CD8-positive, alpha-beta T cell (primary cell): ENCODE measurements at places on chromosomes 3 and 15.

- no peak for DNase-seq
These were observed 200.0 kb downstream of the CACNA2D3 start for GRCh38 chr3:54322354-54322753.

DNA sequence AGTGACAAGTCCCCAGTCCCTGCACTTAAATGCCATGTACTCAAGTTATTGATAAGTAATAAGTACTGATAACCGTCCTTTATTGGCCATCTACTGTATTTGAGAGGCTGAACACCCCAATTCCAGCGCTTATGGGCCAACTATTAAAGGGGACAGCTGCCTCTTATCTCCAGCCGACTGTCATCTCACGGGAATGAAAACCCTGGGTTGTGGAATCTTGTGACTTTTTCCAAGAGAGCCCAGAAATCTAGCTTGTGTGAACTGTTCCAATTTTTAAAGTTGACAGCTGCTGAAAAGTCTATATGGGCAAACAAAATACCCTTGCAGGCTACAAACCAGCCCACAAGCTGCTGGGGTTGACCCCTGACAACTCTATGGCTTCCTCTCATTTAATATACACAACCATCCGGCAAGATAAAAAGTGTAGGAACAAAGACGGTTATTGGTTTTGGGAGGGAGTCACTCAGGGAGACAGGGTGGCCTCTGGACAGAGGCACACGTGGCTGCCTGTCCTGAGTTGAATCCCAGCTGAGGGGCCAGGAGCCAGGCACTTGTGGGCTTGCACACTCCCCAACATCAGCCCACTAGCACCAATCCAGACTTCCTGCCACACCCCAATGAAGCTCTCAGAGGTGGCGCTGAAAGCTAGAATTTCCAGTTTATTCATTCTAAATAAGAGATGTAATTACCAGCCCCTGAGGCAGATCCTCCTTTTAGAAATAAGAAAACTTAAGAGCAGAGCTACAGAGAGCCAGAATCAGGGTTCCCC, 16.2 kb downstream of the SPSB4 start:
- no peak for DNase-seq

DNA sequence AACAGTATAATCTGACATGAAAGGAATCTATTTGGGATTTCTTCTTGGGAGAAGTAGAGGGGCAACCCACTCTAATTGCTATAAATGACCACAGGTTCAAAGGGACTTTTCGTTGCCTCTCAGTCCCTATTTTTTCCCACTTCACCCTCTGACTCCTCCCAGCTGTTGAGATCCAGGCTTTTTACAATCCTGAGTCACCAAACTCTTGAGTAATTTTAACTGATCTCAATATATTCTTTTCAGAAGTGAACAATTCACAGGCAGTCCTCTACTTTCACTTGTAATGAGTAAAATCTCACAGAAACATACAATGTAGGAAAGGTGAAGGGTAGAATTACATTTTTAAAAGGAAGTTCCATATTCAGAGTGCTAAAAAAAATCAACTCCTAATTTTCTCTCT, 44.6 kb downstream of the EIF4E3 start:
- no peak for DNase-seq

DNA sequence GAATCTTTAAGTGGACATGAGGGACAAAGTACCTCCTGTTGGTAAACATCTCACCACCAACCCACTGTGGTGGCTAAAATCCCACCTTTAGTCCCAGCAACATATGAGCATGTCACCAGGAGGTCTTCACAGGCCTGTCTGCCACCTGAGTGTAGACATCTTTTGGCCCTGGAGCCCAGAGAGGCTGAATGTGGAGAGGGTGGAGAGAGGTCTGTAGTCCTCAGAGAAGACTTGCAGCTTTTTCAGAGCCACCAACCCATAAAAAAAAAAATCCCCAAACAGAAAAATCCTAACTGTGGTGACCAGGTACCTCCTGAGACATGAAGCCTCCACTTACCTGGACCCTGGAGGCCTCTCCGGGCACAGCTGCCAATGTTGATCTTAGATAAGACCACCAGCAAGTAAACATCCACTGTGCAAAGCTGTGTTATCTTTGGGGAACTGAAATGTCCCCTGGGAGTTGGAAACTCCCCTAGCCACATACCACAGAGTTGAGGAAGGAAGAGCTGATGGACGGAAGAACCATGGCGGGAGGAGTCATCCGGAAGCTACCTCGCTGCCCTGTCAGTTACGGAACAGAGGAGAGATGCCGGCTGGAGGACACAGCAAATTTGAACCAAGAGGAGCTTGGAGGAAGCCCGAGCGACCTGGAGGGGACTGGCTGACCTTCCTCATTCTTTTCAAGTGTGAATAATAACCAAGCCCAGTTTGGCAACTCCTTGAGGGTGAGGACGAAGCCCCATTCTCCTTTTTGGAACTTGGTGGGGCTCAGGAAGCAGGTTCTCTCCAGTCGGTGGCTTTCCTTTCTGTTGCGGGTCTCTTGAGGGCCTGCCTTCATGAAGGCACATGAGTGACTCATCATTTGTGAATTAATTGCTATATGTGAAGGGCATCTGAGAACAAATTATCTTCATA, at the start of gene GHRL:
TSS of gene GHRL (minus strand) at position 443 of the 915 bp plus-strand sequence. CDS start 2,767 bp downstream, outside the sequence.
- DNase-seq = no peak
